ENCODE measurements at places on chromosomes 2 and 18.

DNA sequence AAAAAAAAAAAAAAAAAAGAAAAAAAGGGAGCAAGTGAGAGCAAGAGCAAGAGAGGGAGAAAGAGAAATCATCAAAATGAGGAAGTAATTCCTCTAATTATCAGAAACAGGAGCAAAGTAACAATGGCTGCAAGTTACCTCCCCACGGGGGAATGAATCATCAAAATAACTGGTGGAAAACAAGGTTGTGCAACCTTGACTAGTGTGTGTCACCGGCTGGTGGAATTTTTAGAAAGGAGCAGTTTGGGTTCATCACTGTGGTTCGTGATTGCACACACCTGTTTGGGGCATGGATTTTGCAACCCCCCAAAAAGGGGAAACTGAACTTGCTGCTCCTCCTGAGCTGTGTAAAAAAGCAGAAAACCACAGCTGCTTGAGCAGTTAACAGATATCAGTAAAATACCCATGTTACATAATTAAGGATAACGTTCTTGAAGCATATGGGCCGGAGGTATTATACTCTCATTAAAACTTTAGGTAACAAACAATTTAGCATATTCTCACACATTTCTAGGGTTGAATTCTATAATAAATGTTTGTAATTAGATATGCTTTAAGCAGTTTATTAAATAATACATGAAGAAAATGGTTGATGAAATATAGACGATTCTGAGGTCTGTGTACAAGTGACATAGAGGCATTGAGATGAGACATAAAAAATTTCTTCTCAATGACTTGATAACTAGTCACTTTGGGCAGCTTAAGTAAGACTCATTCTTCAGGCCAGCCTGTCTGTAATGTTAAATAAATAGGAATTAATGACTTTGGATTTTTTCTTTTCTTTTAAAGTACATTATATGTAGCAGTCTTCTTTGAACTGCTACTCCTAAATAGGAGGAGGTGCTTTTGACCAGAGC, 184.2 kb upstream of the ZEB2 start:
- no peak for DNase-seq

- no peak for DNase-seq
Measured at GRCh38 chr2:25341011-25341727, 556 bp downstream of the DNMT3A start.

DNA sequence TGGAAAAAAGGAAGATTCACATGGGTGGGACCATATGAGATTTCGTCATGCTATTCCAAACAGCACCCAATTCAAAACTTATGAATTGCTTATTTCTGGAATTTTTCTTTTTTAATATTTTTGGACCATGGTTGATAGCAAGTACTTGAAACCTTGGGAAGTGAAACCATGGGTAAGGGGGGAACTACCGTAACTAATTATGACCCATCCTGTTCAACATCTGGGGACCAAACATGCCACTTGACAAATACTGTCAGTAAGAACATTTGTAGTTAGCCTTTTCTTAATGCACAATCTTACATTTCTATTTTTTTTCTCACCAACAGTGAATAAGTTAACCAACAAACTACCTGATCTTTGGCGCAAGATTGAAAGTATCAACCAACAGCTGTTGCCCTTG, 105.7 kb upstream of the TTC39C start:
- no peak for DNase-seq

GRCh38 chr18:24877546-24877945, 417.1 kb downstream of the HRH4 start:
- no peak for DNase-seq

- no peak for DNase-seq
Measured at GRCh38 chr2:136495636-136496035, 269.7 kb upstream of the THSD7B start.

DNA sequence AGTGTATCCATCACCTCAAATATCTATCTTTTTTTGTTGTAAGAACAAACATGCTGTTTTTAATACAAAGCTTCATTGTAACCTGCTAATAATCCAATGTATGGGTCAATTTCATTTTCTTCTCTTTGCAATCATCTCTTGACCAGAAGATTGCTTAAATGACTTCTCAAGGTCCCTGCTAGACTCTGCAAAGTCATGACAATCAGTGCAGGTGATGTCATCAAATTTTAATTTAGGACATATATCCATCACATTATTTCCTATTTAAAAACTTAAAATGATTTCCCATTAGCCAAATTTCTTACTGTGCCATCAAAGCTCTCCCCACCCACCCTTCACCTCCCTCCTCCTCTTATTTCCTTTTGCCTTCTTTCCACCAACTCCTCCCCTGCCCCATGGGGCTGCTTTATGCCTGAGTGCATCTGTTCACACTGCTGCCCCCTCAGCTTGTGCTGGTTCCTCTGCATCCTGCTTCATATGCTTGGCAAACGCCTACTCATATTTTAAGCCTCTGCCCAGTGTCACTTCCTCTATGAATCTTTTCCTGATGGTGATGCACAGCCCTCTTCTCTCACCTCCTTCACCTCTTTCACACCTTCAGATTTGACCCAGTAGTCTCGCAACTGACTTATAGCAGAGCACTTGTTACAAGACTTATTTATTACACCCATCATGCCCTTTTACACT, 20.3 kb downstream of the PLEK start:
- no peak for DNase-seq

DNA sequence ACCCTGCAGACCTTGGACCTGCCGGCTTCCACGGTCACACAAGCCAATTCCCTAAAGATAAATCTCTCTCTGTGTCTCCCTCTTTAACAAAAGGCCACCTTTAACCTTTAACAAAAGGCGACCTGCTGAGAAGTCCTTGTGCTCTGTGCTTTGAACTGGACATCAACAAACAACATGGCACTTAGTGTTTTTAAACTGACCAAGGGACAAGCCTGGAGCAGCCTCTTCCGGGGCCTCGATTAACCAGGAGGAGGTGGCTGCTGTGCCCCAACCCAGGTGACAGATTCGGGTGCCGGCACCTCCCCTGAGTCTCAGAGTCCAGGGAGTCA, 135.3 kb downstream of the RTP5 start:
- DNase-seq: no peak

DNA sequence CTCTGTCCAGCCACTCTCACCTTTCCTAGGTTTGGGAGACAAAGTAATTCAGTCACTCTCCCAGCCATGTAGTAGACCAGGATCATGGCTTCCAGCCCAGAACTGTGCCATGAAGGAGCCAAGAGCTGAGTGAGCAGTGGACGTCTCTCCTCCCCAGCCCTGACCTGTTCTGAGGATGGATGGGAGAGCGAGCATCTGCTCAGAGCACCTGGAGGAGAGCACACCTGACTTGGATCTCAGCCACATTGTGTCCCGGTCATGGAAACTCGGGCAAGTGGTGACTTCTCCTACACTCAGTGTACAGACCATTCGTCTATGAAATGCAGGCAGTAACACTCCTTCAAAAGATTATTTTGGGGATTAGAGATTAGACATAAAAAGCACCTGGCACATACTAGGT, 299.7 kb downstream of the TNS1 start:
- no peak for DNase-seq

GRCh38 chr2:74843433-74843832, 9.5 kb downstream of the HK2 start:
- DNase-seq: no peak

GRCh38 chr2:107025869-107026380, 140.0 kb upstream of the ST6GAL2 start:
- no peak for DNase-seq
